ENCODE measurements at places on chromosomes 1 and 21. TPM values are rescaled to one million over a fixed set of nuclear protein-coding genes. Genes with fewer than 3 reads are reported as not detected.

The AKNAD1 gene
- total RNA-seq = not detected

DNA sequence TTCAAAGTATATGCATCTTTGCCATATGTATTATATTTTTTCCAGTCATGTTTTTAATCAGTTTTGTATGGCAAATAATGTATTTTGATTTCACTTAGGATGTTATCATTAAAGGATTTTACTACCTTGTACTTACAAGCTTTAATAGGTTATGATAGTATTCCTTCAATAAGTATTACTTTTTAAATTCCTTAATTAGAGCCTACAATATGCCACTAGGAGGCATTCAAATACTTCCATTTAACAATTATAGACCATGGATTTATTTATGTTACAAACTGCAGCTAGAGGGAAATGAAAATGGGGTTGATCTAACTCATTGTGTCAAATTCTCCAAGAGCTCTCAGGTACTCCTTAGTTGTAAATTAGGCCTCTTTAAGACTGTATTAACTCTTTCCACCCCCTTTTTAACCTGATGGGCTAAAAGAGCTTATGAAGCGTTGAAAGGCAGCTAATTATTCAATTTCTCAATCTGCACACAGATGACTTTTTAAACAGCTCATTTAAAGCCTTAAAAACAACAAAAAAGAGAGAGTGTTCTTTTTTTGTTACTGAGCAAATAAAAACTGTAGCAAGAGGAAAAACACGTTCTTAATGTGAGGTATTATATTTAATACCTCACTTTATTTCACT lies 156.2 kb downstream of the DENND1B start:
- DNase-seq = no peak

- DNase-seq = no peak
Measured at GRCh38 chr1:156106624-156107488, 7.7 kb upstream of the LMNA start.

GRCh38 chr21:17829472-17829871 lies 10.3 kb upstream of the C21orf91 start:
- DNase-seq = no peak

The CPLANE2 gene
- 1.9 TPM for total RNA-seq

- DNase-seq = no peak
Measured at GRCh38 chr1:56617141-56617540, 28.0 kb upstream of the PRKAA2 start.

GRCh38 chr1:60600532-60600931 lies 481.8 kb upstream of the NFIA start:
- no peak for DNase-seq

The CGN gene
- 0.13 TPM for total RNA-seq

GRCh38 chr1:15820478-15820877 lies 13.0 kb upstream of the UQCRHL start:
- peak; percentile 24 for DNase-seq

The TMEM269 gene
- total RNA-seq = not detected

The SPRR5 gene
- total RNA-seq = not detected

- no peak for DNase-seq
Measured at GRCh38 chr1:22123071-22123390, 19.9 kb downstream of the WNT4 start.

- no peak for DNase-seq
Measured at GRCh38 chr21:28256420-28256831, 736.3 kb downstream of the LTN1 start.

- DNase-seq = no peak
Measured at GRCh38 chr1:116353155-116353554, 19.9 kb upstream of the ATP1A1 start.

The VSIG8 gene
- total RNA-seq = not detected

The RRP15 gene
- 26.6 TPM for total RNA-seq

The NUP210L gene
- not detected for total RNA-seq

GRCh38 chr1:25501235-25502058 lies 42.0 kb upstream of the LDLRAP1 start:
- DNase-seq = peak; percentile 62

DNA sequence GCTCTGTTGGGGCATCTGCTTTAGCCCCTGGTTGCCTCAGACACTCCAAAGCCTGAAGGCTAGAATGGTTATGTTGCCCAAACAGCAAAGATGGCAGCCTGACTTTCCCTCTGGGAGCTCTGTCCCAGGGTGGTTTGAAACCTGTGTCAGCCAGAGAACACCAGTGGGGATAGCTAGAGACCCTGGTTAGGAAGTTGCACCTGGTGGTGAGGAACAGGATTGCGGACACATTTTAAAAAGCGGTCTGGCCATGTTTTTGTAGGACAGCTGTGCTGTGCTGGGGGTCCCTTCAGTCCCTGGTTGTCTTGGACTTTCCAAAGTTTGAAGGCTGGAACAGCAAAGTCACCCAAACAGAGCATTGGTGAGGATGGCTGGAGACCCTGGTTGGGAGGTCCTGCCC lies 87.8 kb downstream of the DNM3 start:
- no peak for DNase-seq

- no peak for DNase-seq
Measured at GRCh38 chr1:203934027-203934426, 72.6 kb downstream of the SNRPE start.

DNA sequence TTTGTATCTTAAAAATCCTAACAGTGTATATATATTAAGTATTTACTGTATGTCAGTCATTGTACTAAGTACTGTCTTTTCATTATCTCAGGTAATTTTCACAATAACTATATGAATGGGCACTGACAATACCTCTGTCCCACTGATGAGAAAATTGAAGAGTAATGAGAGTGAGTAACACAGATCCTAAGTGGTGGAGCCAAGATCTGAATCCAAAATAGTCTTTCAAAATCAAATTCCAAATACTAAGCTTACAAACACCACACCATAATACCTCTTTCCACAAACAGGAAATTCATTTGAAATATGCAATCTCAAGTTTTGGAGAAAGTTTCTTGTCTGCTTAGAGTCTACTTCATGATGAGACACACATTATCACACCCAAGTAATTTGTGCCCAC lies 105.9 kb upstream of the EDEM3 start:
- no peak for DNase-seq

DNA sequence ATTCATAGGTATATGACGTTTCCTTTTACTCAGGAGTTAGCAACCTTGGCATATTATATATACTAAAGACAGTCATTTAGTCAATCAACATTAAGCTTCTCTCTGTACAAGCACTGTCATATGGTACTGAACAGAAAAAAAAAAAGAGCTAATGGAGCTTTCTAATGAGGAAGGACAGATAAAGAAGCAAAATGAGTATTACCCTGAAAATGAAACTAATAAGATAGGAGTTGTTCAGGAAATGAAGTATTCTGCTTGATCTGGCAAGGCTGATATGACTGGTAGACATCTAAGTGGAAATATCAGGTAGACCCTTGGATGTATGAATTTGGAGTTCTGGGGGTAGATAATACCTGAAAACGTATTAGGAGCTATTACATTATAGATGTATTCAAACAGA lies 4.3 kb upstream of the IKBKE start:
- no peak for DNase-seq

The ITLN1 gene
- 0.48 TPM for total RNA-seq

DNA sequence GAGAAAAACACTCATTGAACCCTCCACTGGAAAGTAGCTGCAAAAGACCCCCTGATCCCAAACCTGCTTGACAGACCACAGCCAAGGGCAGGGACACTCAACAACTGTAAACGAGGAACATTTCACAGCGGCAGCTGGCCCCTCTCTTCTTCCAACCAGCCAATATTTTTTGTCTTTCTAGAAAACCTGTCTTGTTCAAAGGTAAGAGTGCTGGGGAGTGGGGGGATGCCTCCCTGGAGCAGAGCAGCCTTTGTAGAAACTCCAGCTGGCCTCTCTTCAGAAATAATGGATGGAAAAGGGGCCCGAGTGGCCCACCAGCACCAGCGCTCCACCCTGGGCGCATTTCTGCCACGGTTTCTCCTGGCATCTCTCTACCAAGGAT lies 384.0 kb downstream of the RRAGC start:
- no peak for DNase-seq

DNA sequence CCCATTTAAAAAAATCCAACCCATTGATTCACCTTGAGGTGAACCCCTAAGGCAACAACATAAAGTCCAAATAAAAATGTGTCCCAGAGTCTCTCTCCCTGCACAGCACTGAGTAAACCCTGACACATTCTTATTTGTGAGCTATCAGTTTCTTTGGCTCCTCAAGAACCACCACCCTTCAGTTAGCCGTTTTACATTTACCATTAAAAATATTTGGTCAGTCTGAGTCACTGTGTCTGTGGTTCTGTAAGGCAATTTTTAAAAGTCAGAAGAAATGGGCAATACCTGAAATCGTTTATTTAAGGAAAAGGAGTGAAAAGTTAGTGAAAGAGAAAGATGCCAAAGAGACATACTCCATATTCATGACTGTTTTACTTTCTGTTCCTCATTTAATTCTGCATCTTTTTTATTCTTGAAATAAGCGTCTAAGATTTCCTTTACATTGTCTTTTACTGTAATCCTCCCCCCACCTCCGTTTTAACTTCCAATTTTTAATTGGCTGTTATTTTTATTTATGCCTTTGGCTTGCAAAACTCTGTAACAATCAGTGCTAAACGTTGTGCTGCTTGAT lies 91.7 kb upstream of the IVNS1ABP start:
- no peak for DNase-seq

GRCh38 chr1:202167708-202168415 lies 7.5 kb upstream of the PTPN7 start:
- no peak for DNase-seq

The CLDN19 gene
- not detected for total RNA-seq

Data from mesenteric fat pad (tissue), 1 donor.